ENCODE measurements at places on chromosomes 1 and 21.

DNA sequence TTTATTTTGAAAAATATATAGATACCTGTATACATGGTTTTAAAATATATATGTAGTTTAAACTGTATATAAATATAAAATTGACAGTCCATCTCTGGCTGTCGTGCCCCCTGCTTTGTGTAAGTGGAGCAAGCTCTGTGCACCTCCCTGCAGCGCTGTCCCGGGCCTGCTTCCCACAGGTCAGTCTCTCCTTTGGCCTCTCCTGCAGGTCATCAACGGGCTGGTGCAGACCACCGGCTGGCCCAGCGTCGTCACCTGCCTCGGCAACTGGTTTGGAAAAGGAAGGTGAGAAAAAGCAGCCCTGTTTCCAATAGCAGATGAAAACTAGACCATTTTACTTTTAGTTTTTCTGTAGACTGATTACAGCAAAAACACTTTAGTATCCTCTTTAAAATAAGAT lies 28.5 kb downstream of the SLC37A1 start:
- DNase-seq: no peak

- no peak for DNase-seq
Observed at GRCh38 chr1:99849413-99849743, 783 bp upstream of the AGL start.

GRCh38 chr1:108816049-108816893 lies 40.6 kb downstream of the AKNAD1 start:
- no peak for DNase-seq

DNA sequence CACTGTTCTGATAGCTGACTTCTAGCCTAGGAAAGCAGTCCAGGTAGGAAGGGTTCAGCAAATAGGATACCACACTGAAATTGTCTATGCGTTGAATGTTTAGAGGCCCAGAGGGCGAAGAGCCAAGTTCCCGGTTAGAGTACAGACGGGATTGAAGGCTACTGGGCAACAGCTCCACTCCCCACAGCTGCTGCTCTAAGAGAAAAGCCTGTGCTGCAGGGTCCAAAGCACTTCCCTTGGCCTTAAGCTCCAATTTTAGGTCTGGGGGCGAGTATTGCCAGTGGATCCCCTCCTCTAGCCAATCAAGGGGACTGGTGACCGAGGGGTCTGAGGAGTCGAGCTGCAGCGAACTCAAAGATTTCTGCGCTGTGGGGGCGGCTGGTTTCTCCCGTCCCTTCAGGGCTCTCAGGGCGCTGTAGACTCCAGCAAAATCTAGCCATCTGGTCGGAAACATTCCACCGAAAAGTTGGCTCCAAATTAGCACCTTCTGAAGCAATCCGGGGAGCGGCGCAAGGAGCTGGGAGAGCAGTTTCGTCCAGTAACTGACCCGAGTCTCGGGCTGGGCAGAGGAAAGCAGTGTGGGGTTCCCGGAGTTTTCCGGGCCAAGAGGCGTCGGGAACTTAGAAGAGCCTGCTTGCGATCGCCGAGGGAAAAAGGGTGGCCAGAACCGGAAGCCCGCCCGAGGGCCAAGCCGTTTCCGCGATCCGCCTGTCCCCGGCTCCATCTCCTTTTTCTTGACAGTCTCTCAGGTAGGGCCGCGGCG lies 748 bp downstream of the PPP1R15B start:
- DNase-seq: no peak

DNA sequence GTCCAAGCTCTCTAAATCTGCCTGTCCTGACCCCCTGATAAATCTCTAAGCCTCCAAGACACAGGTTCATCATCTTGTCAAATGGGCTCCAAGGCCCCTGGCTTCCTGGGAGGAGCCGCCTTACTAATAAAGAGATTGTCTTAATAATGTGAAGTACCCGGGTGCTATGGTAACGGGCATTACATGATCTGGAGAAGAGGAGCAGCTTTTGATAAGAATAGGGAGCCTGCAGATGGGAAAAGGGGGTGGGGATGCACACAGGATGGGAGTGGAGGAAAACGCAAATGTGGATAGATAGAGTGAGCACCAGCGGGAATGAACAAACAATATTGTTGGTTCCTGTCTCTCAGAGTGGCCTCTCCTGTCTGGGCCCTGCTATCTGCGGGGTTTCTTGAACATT lies 11.9 kb upstream of the RXRG start:
- no peak for DNase-seq

- no peak for DNase-seq
Observed at GRCh38 chr1:174942547-174943255, 57.0 kb upstream of the CACYBP start.

DNA sequence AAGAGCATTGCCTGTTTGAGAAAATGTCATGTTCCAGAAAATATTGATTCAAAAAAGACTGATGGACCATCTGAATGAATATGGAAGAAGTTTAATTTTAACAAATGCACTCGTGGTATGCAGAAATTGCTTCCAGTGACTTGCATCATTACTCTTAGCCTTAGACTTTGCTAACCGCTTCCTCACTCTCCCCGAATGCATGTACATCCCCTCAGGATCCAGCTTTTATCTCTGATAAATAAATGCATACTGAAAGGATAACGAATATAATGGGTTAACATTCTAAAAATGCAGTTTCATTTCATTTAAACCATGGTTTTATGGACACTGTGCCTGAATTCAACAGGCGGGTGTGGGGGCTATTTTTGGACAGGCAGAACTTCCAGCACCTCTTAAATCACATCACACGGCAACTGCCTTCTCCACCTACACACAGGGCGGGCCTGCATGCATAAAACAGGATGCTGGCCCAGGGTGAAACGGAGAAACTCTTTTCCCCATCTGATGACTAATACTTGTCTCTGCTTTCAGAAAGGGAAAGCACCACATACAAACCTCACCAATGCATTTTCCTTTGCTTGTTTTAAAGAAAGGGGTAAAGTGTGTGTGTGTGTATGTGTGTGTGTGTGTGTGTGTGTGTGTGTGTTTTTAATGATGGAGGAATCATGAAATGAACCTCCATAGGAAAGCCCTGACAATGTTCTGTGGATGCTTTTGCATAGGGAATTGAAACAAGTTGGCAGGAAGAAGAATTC lies 48.7 kb downstream of the SPAG17 start:
- peak; percentile 24 for DNase-seq

GRCh38 chr1:64200064-64200463 lies 3.4 kb upstream of the UBE2U start:
- no peak for DNase-seq

GRCh38 chr1:206479183-206480125 lies 9.2 kb downstream of the IKBKE start:
- peak; percentile 56 for DNase-seq

GRCh38 chr1:82065916-82066315 lies 265.2 kb downstream of the ADGRL2 start:
- no peak for DNase-seq

- DNase-seq: no peak
Observed at GRCh38 chr1:151006327-151007052, at the start of gene MINDY1. TSS of gene MINDY1 (minus strand) at chr1:151006902. CDS start at chr1:151002617, 4,285 bp downstream.

- no peak for DNase-seq
Observed at GRCh38 chr1:231390071-231390470, 32.0 kb downstream of the EGLN1 start.

DNA sequence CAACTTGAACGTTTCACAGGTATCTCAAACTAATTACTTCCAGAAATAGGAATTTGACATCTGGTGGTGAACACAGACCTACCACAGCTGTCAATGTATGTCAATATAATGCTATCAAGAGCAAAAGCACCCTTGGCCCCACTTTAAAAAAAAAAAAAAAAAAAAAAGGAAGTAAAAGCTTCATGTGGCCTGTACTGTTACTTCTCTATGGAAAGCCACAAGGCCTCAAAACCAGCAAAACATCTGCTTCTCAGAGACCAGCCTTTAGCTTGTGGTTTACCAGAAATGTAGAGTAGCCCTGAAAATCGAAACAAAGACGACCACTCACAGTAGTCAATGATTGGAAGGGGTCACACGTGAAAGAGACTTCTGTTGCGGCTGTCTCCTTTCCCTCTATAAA lies 109.6 kb downstream of the SLC45A1 start:
- DNase-seq: no peak

GRCh38 chr1:64516301-64516700 lies 46.4 kb downstream of the CACHD1 start:
- DNase-seq: no peak

- no peak for DNase-seq
Observed at GRCh38 chr1:63969441-63969901, 195.7 kb downstream of the ROR1 start.

GRCh38 chr1:191804311-191804710 lies 354.0 kb upstream of the RGS18 start:
- DNase-seq: no peak

DNA sequence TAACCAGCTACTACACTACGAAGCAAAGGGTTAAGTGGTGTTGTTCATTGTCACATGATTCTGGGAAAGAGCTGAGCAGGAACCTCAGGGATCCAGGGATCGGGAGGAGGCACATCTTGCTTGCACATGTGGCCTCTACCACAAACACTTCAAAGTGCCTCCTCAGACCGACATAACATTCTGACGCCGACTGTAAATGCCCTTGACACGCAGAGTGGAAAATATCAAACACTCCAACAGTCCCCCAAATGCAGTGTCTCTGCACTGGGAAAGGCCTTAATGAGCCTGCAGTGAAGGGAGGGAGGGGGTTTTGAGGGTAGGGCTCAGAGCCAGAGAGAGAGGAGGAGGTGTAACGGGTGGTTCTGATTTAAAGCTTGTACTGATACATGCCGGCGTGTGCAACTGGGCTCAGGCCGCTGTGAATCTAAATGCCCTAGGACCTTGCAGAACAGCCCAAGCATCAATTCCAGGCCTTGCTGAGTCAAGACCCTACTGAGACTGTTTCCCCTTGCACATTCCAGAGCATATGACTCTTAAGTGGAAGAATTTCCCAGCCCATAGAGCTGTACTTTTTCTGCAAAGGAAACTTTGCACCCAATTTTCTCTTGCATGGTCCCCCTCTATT lies 163.7 kb downstream of the NTMT2 start:
- no peak for DNase-seq

GRCh38 chr1:225354906-225355305 lies 72.9 kb downstream of the LBR start:
- DNase-seq: no peak

DNA sequence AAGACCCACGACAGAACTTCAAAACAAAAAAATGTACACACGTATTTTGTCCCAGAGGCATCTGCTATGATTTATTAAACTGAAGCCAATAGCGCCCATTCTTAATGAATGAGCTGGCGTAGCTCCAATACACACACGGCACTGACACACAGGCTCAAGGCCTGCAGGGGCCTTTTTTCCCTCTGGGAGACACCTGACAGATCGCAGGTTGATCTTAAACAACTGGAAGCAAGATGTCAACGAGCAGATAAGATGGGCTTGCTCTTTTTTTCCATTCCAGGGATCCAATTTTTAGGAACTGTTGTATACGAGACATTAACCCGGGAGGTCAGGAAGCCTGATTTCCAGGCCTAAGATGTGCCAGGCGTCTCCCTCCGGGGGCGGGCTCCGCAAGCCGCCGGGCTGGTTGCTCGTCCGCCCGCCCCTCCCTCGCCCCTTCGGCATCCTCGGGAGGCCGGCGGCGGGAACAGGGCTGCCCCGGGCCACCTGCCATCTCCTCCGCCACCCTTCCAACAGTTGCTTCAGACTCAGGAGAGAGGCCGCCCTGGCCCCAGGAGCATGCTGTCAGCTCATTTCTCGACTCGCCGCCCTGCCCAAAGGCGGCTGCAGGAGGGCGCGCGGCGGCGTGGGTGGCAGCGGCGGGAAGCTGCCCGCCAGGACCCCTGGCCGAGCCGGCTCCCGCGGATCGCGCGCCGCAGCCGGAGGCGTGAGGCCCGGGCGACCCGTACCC lies 735 bp downstream of the TTC13 start:
- no peak for DNase-seq

GRCh38 chr1:192133350-192133926 lies 24.8 kb upstream of the RGS18 start:
- DNase-seq: no peak

GRCh38 chr1:234980291-234980644 lies 148.4 kb downstream of the TOMM20 start:
- DNase-seq: no peak

GRCh38 chr1:8662380-8663072 lies 154.9 kb downstream of the RERE start:
- DNase-seq: no peak

DNA sequence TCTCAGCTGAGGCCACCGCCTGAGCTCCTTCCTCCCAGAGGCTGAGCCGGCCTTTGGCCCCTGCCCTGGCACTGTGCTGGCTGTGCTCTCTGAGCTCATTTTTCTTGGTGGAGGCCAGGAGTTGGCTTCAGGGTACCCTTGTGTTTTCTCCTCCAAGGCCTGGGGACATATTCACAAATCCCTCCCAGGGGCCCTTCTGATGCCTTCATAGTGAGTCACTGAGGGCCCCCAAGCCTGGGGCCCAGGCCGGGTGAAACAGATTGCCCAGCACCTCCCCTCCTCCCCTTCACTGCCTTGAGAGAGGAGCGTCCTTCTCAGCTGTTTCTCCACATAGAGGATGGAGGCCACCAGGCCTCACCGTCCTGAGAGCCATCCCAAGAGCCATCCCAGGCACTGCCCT lies 105.8 kb downstream of the SIK1 start:
- no peak for DNase-seq

GRCh38 chr1:236425031-236425663 lies 31.1 kb downstream of the EDARADD start:
- DNase-seq: no peak
